ENCODE measurements at places on chromosomes 7 and 10.

DNA sequence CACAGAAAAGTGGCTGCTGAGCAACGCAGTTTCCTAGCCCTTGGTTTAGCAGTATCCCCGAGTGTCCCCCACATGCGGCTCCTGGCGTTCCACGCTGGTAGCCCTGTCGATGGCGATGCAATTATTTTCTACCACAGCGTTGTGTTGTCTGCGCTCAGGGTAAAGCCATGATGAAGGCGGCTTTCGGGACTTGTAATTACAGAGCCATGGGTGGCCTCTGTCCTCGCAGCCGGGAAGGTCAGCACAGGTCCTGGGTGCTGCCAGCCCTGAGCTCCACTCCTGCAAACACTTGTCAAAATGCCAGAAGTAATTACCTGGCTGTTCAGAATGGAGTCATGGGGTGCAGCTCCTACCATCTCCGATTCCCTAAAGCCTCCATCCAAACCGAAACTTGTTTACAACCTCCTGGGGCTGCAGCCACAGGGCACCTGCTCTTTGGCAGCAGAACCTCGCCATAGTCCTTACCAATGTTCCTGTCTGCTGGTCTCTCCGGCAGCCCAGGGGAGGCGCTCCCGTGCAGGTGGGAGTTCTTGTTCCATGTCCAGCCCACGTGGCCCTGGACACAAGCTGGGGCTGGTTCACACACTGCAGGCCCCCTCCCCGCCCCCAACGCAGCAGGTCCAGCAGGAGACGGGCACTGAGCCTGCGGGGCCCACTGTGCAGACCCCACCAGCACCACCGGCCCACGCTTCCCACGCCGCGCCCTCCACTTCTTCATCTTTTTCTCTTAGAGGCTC, 512.6 kb downstream of the PTPRN2 start:
- DNase-seq = no peak

DNA sequence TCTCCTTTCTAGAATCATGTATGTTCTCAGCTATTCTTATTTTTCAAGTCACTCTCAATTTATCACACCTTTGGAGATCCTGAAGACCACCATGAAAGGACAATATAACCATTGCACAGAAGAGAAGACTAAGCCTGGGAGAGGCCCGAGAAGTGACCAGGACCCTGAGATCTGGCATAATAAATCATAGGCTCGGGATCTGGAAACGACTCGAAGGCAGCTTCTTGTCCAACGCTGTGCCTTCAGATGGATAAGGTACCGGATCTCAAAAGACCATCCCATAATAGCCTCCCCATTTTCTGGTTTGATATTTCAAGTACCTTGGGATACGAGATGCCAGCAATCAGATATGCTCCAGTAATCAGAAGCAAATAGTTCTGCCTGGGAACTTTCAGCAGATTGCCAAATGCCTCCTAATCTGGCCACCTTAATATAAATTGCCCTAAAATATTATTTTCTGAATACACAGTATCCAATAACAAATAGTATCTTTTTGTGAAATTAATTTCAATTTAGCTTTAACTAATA, 179.2 kb upstream of the ZMIZ1 start:
- no peak for DNase-seq

DNA sequence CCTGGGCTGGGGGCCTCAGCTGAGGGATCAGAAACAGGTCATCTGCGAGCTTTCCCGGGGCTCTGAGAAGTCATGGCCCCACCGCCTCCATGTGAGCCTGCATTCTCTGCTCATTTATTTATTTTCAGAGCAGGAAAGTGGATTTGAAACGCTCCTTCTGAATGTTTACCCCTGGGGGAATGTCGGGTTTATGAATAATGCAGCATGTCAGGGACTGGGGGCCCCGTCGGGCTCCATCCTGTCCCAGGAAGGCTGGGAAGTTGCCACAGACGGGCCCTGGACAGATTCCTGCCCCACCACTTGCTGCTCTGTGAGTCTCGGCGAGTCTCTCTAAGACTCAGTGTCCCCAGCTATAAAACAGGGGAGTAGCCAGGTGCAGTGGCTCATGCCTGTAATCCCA, 11.9 kb upstream of the GTF2IRD1 start:
- DNase-seq = no peak

DNA sequence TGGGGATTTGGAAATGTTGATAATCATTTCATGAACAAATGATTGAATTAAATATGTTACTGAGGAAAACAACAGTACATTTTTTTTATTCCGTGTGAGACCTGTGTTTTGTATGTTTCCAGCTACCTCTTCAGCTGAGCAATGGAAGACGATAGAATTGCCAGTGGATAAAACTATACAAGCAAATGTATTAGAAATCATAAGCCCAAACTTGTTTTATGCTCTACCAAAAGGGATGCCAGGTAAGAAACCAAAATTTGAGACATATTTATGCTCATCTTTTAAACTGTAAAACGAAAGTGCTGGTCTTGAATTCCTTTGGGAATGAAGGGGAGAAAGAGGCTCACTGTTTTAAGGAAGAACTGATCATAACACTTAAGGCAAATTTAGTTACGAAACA, 17.8 kb upstream of the VWA2 start:
- DNase-seq = no peak
